ENCODE measurements at places on chromosomes 2 and 18.

GRCh38 chr2:2646433-2647051, 315.5 kb upstream of the MYT1L start:
- H3K36me3 ChIP-seq = no peaks in the 10 kb centered on the region
- peak overlapping the region; percentile 74 for H3K4me3 ChIP-seq
- H3K27ac ChIP-seq = peak overlapping the region; percentile 35
- peaks cover 41% of the 10 kb centered on the region for H3K4me1 ChIP-seq
- no peaks in the 10 kb centered on the region for H3K27me3 ChIP-seq

DNA sequence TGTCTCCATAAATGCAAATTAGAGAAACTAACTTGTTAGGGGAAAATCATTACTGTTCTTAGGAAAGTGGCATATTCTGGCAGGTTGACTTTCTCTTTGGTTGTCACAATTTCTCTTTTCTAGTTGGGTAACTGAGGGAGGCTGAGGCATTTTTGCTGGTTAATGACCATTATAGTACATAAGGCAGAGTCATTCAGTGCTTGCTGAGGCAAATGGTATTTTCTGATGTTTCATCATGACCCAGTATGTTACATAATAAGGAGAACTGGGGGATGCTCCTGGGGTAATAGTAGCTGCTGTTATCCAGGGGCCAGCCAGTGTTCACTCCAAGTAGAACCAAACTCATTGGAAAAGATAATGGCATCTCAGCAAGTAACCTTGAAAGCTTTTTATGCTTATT, 62.3 kb downstream of the ITGA6 start:
- peaks cover 9% of the 10 kb centered on the region for H3K36me3 ChIP-seq
- no peaks in the 10 kb centered on the region for H3K27me3 ChIP-seq
- H3K4me3 ChIP-seq = no peak overlapping the region
- no peak overlapping the region for H3K27ac ChIP-seq
- peaks cover 20% of the 10 kb centered on the region for H3K4me1 ChIP-seq

GRCh38 chr18:70450426-70451253, 161.8 kb downstream of the SOCS6 start:
- H3K36me3 ChIP-seq = no peaks in the 10 kb centered on the region
- DNase-seq = no peak
- no peak overlapping the region for H3K4me3 ChIP-seq
- no peaks in the 10 kb centered on the region for H3K4me1 ChIP-seq
- H3K27ac ChIP-seq = no peak overlapping the region

GRCh38 chr18:56926734-56927133, 220.2 kb upstream of the BOD1L2 start:
- no peak overlapping the region for H3K4me3 ChIP-seq
- no peaks in the 10 kb centered on the region for H3K36me3 ChIP-seq
- no peak overlapping the region for H3K27ac ChIP-seq

DNA sequence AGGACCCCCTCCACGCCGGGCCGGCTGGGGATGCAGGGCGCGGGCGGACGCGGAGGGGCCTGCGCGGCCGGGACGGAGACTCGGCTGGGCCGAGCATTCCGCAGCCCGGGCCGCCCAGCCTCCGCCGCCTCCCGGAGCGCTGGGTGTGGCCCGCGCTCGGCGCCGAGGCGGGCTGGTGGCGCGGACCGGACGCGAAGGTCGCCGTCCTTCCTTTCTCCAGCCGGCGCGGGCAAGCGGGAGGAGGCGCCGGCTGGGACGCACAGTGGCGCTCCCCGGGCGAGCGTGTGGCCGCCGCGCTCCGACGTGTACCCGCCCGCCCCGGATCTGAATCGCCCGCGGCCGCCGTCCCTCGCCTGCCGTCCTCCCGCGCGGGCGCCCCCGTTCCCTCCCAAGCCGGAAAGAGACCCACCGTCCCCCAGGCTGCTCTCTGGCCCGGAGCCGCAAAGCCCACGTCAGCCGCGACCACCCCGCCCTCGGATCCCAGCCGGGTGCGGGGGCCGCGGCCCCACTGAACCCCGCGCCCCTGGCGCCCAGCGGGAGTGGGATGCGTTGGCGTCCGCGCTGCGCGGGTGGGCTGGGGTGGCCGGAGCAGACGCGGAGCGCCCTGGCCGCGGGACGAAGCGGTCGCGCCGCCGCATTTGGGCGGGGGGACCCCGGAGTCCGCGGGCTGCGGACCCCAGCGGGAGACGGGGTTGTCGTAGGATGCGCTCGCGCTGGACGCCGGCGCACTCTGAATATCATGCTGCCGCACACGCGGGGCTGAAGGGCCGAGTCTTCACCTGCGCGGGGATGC, 634 bp downstream of the SPATS2L start:
- H3K27ac ChIP-seq = no peak overlapping the region
- DNase-seq = peak; percentile 62
- H3K36me3 ChIP-seq = peaks cover 5% of the 10 kb centered on the region
- peaks cover 22% of the 10 kb centered on the region for H3K4me1 ChIP-seq
- peaks cover 38% of the 10 kb centered on the region for H3K27me3 ChIP-seq
- peak overlapping the region; percentile 68 for H3K4me3 ChIP-seq
